ENCODE measurements at places on chromosomes 7 and 10.

- DNase-seq: no peak
These were observed 349.1 kb upstream of the GALNT17 start for GRCh38 chr7:70782796-70783195.

DNA sequence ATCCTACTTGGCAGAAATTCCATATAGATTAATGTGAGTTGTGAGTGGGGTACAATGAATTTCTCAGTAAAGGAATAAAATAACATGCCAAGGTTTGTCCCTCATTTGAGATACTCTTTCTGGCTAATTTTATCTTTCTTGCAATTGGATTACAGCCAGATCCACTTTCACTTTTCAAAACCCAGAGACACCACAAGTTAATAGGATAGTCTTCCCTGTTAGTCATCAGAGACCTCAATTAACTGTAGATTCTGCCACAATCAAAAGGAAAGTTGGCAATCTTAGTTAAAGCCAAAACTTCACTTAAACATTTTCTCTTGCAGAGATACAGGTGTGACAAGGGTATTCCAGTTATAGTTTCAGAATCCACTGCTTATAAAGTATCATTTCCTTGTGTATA is 91.4 kb upstream of the PHYHIPL start:
- no peak for DNase-seq

DNA sequence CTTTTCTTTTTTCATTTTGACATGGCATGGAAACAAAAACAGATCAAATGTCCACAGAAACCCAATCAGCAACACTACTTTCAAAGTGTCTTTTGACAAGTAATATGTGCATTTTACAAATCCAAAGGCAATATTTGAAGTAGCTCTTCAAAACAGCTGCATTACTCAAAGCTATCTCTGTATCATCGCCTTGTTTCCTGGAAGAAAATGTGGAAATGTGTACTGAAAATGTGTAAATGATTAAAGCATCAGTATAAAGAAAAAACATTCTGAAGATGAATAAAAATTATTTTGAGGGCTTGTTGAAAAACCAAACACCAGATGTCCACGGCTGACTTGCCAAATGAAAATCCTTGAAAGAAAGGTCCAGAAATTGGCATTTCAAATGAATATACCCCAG is 16.5 kb upstream of the ITGB8 start:
- DNase-seq: no peak

DNA sequence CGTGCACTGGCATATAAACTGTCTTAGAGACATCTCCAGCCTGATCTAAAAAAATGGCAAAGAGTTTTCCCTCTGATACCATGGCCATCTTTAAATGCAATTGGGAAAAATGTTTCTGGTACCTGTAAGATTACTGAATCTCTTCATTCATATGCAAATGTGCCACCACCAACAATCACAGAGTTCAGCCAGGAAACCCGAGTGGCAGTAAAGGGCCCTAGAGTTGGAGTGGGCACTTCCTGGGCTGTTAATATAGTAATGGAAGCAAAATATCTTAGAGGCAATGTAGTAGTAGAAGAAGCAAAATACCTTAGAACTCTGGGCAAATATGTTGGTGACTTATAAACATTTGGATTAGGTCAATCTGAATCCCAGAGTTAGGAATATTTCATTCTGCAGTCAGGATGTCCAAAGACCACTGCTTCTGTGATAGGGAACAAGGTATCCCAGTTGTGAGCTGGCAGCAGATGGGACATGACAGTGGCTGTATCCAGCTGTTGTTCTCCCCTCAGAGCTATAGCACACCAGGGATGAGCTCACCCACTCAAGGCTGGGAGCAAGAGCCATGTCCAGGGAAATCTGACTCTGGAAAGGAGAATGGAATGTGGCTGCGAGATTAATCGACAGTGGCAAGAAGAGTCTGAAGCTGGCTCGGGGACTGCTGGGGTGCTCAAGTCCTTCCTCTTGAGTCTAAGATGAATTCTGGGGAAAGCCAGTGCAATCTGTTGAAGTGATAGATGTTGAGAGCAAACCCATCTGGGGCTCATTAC is 332.1 kb downstream of the PHTF2 start:
- DNase-seq: no peak

DNA sequence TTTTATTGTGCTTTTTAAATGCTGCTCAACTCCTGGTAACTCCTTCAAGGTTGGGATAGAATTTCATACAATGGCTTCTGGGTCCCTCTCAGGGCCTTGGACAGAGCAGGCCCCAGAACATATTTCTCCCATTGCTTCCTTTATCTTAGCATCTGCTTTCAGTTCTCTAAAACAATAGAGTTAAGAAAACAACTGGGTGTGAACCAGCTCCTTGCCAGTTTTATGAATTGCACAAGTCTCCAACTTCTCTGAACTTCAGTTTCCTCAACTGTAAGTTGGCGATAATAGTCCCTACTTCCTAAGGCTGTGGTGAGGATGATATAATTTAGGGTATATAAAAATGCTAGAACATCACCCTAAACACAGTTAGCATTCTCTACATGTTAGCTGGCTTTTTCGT is 77.0 kb upstream of the INHBA start:
- no peak for DNase-seq
